Hematopoietic multipotent progenitor cell treated with erythropoietin and hydrocortisone succinate and interleukin-3 and kit ligand, for 8 days (in vitro differentiated cells): ENCODE measurements at places on chromosomes 13 and 19.

DNA sequence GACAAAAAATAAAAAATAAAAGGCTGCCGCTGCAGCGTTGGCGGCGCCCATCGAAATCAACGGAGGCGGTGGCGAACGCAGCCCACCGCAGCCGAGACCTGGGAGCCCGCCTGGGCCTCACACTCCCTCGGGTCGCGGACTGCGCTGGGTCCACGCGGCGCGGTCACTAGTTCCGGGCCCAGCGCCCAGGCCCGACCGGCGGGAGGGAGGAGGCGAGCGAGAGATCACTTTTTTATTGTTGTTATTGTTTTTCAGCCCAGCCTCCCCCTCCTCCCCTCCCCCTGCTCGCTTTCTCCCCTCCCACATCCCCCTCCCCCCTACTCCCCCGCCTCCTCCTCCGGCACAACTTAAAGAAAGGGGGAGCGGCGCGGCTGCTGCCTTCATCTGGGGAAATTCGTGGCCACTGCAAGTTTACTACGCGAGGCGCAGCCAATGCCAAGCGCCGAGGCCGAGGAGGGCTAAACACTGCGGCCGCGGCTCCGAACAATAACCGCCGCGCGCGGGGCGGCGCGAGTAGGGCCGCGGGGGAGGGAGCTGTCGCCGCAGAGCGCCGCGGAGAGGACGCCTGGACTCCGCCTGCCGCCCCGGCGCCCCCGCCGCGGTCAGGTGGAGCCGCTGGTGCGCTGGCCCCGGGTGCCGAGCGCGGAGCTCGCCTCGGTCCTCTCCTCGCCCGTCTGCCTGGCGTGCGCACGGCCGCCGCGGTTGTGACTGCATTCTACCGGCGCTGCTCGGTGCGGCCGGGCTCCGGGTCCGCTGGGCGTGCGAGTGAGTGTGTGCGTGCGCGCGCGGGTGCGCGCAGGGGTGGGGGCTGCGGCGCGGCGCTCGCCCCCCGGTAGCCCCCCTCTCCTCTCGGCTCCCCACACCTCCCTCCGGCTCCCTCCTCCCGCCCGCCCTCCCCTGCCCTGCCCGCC lies 505 bp upstream of the ZIC2 start:
- DNase-seq, result no peak

GRCh38 chr13:26813321-26813979 lies 52.9 kb upstream of the GPR12 start:
- DNase-seq, result no peak

DNA sequence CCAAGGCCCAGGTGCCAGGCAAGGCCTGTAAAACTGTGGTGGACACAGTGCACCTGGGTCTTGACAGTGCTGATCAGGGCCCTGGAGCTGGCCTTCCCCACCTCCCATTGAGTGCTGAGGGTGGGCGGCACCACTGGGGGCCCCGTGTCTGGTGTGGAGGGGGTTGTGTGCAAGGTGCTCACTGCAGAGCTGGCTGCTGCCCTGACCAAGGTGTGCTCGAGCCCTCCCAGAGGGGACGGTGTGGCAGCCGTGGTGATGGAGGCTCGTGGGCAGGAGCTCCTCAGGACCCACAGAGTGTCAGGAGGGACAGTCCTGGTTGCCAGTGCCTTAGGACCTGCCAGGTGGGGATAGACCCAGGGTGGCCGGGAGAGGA lies 23.0 kb downstream of the ATP4B start:
- DNase-seq, result no peak

GRCh38 chr19:48922548-48923490 lies 10.7 kb upstream of the DHDH start:
- DNase-seq, result no peak

- DNase-seq, result no peak
These were observed 836.1 kb upstream of the PCDH20 start for GRCh38 chr13:62251734-62252133.
